Stimulated activated CD8-positive, alpha-beta memory T cell treated with anti-CD3 and anti-CD28 coated beads, Interleukin-7, amount 100 ng/mL, for 1 hour (primary cell): ENCODE measurements at places on chromosomes 6 and 20.

DNA sequence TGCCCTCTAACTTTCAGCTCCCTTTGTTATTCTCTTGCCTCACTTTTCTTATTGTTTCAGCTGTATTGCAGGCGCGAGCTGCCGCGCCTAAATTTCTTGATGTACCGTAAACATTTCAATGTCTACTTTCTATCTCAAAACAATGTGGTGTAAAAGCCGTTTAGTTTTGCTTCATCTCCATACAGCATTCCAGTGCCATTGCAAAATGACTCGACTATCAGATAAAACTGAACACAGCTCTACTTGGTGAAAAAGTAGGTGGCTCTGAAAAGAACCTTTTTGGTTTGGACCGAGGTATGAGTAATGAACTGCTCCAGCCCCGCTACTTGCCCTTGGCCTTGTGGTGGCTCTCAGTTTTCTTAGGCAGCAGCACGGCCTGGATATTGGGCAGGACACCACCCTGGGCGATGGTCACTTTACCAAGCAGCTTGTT, 74.6 kb downstream of the OR2B2 start:
- DNase-seq: no peak

- DNase-seq: no peak
Observed at GRCh38 chr6:109360281-109360680, 22.0 kb downstream of the CD164 start.

- no peak for DNase-seq
Observed at GRCh38 chr6:74574794-74575193, 631.1 kb downstream of the COL12A1 start.

DNA sequence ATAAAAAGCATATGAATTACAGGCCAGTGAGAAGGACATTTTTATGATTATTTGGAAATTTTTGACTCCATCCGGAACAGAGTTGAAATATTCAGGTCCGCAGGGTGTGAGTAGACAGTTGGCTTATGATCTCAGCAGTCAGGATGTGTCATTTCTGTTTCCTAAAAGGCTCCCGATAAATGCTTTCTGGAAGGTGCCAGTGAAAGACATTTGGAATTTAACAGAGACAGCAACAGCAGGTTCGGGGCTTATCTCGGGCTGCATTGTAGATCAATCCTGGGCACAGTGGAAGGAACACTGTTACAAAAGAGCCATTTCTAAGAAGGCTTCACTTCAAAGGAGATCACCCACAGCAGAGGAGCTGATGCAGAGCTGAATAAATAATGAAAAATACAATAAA, 934.4 kb downstream of the KIF16B start:
- DNase-seq: no peak

- no peak for DNase-seq
Observed at GRCh38 chr6:29566856-29567255, 7.3 kb upstream of the UBD start.

DNA sequence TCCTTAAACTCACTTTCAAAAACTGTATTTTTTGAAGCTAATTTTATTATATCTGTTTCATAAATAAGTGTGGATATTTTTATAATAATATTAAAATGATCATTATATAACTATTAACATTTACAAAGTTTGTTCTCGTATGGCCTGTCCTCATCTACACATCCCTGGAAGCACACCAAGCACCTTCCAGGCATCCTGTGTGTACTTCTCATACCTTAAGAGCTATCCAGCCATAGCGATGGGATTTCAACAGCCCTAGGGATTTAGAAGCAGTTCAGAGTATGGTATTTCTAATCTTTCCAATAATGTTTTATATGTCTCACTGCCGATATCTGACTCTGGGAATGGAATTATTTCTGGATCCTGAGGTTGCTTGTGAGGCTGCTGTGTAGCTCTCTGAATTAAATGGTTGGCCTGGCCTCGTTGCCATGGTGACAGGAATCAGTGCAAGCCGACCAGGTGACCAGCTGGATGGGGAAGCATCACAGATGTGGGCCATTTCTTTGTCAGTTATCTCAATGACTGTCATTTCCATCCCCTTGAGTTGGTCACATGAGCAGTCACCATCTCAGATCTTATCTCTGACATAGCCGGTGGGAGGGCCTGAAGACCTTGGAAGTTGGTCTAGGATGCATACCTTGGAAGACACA, 265.2 kb upstream of the RIN2 start:
- DNase-seq: no peak

GRCh38 chr20:57087705-57088104, 178.7 kb downstream of the BMP7 start:
- no peak for DNase-seq

DNA sequence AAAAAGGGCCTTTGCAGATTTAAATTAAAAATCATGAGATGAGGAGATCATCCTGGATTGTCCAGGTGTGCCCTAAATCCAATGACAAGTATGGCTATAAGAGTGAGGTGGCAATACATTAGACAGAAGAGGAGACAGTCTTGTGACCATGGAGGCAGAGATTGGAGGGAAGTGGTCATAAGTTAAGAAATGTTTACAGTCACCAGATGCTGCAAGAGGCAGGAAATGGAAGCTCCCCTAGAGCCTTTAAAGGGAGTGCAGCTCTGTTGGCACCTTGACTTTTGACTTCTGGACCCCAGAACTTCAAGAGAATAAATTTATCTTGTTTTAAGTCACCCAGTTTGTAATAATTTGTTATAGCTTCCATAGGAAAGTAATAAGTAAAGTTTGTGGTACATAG, 61.1 kb downstream of the HMGN3 start:
- DNase-seq: no peak

GRCh38 chr6:3139090-3139903, 18.0 kb downstream of the TUBB2A start:
- DNase-seq: no peak

DNA sequence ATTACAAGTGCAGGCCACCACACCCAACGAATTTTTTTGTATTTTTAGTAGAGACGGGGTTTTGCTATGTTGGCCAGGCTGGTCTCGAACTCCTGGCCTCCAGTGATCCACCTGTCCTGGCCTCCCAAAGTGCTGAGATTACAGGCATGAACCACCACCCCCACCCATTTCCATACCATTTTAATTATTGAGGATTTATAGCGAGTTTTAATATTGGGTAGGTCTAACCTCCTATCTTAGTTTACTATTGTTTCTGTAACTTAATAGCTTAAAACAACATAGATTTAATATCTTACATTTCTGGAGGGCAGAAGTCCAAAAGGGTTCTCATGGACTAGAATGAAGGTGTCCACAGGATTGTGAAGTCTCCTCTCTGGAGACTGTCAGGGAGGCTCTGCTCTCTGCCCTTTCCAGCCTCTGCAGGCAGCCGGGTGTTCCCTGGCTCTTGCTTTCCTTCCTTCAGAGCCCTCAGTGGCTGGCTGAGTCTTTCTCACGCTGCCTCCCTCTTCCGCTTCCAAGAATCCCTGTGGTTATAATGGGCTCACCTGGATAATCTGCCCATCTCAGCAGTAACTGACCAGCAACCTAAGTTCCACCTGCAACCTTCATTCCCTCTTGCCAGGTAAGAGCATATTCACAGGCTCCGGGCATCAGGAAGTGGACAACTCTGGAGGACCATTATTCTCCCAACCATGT, 18.6 kb upstream of the BCAS4 start:
- no peak for DNase-seq

DNA sequence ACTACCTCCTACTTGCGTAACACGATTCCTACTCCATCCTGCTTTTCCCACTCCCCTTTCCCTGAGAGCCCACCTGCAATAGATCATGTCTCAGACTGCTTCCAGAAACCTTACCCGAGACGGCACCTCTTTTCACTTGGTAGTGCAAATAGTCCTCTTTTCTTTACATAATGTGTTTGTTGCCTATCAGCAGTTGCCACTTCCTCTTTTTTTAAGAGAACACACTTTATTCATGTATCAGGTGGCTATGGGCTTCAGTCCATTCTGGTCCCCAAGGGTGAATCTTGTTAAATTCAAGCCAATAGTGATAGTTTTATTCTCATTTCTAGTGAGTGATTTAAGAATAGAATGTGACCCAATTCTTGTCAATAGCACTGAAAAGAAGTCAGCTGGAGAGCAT, 57.7 kb upstream of the FERMT1 start:
- no peak for DNase-seq

DNA sequence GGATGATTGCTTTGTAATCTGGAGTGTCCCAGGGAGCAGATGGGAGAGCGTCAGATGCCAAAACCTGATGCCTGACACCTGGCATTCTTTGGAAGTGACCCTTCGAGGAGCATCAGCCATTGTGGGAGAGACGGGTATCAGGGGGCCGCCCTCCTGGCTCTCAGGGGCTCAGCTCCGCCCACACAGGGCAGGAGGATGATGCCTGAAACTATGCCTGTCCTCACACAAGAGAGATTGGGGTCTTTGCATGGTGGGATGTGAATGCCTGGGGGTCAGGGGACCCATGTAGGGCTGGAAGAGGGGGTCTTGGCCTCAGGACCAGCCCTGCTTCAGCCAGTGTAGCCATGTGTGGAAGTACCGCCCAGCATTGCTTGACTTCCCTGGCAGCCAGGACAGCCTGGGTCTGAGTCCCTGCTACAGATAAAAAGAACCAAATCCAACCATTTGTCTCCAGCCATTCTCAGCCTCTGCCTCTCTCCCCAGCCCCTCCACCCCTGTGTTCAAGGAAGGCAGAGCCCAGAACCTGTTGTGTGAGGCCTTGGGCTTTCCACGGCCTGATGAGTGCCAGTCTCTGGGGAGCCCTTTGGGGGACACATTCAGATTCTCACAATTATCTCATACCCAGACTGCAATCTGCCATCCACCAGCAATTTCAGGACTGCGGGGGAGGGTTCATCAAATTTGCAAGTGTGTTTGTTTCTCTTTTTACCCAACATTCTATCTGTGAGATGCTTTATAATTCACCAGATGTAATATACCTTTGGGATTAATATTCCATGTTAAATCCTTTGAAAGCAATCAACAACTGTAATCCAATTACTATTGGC, 371.2 kb downstream of the PREX1 start:
- DNase-seq: no peak

DNA sequence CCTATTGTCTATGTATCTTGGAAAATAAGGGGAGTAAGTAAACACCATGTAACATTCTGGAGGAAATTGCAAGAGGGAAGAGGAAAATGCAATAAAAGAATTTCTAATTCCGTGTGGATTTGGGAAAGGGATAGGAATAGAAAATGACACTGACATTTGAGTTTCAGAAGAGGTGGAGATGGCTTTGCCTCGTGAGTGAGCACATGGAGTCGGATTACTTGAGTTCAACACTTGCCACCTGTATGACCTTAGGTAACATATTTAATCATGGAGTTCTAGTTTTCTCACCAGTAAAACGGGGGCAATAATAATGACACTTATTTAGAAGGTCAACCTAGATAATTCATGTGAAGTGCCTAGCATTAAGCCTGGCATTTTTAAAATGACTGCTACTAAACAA, 10.8 kb upstream of the PBOV1 start:
- DNase-seq: no peak
